ENCODE measurements at places on chromosomes 6 and 20.

GRCh38 chr6:39897698-39898097, 36.6 kb downstream of the MOCS1 start:
- DNase-seq = peak; percentile 27

DNA sequence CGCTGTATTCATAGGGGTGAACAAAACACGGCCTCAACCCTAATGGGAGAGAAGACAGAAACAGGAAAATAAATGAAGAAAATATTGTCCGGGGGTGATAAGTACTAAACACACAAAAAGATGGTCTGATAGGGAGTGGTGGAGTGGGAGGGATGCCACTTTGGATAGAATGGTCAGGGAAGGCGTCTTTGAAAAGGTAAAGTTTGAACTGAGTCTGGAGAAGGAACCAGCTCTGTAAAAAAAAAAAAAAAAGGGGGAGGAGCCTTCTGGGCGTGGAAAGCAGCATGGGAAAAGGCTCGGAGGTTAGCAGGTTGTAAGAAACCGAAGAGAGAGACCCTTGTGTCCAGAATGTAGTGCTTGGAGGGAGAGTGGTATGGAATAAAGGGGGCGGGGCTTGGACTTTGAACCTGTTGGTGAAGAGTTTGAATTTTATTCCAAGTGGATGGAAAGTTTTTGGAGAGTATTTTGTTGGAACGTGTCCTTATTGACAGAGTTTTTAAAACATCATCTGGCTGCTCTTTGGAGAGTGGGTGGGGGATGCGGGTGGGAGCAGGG, 1.8 kb downstream of the CHMP4B start:
- DNase-seq = peak; percentile 79

- DNase-seq = no peak
Observed at GRCh38 chr20:41456351-41456750, 89.7 kb upstream of the EMILIN3 start.

DNA sequence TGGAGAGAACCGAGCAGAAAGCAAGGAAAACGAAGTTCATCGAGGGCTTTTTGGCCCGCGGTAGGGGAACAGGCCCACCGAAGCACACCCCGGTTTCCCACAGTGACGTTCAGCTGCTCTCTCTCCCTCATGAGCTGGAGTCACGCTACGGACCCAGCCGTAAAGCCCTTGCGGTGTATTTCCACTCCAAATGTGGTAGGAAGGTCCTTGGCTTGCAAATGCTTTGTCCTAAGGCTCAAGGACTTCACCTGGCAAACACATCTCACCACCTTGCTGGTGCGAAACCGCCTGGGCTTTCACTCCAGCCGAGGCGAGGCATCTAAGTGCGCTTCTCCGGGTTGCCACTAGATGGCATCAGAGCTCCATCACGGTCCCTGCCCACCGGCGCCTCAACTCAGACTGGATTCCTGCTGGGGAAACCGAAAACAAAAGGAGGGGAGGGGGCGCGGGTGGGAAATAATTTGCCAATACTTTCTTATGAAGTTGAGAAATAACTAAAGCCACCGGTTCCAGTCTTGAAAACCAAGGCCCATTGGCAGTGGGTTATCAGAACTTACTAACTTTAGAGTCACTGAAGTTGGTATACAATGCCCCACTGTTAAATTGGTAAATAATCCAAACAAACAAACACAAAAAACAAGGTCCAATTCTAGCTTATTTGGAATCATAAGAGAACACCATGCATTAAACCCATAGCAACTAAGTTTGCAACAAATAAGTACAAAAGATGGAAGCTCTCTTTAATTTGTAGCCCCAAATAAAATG, 13.4 kb upstream of the FOXC1 start:
- DNase-seq = peak; percentile 55

DNA sequence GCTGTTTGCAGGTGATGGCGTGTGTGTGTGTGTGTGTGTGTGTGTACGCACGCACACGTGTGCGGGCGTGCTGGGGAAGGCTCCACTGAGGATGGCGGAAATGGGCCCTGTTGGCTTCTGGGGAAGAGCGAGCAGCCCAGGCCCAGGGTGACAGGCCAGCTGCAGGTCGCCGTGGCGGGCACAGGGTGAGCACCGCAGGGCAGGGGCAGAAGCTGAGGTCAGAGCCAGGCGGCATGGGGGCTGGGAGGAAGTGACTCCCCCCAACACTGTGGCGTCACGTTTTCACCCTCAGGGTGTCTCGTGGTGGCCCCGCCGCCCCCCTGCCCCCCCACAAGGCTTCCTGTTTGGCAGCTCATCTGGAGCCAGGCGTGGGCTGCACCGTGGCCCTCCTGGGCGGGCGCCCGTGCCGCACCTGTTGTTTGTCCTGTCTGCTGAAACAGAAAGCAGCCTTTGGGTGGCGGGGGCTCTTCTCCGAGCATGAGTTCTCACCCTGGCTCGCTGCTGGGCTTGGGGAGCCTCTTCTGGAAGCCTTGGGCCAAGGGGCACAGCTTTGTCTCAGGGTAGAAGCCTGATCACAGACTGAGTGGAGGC, 7.1 kb downstream of the RBM38 start:
- peak; percentile 54 for DNase-seq

DNA sequence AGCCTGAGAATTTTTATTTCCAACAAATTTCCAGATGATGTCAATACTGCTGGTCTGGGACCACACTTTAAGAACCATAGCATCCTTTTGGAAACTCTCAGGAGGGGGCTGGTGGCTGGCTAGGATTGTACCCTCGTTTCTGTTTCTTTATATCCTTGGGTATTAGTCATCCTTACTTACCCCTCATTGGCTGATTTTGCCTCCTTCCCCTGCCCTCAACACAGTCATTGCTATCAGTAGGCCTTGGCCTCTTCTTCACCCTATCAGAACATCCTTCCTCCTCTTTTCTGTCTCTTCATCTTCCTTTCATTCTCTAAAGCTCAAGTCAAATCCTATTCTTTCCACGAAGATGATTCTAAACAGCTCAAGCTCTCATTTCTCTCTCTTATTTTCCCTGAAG, 148.5 kb downstream of the ELOVL4 start:
- DNase-seq = no peak

DNA sequence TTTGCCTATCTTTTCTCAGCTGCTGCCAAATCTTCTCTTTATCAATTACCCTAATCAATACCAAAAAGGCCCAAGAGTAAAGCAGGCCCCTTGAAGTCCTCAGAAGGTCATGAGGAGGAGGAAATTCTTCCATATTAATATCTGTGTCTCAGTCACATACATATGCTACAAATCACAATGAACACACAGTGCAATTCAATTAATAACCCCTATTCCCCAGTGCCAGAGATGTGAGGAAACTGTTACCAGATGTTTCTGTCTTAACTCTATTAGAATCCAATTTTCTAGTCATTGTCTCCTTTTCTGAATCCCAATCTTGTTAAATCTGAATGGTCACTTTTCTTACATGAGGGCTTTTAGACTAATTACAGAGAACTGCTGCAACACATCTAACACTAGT, 45.9 kb upstream of the SLC2A12 start:
- DNase-seq = no peak

DNA sequence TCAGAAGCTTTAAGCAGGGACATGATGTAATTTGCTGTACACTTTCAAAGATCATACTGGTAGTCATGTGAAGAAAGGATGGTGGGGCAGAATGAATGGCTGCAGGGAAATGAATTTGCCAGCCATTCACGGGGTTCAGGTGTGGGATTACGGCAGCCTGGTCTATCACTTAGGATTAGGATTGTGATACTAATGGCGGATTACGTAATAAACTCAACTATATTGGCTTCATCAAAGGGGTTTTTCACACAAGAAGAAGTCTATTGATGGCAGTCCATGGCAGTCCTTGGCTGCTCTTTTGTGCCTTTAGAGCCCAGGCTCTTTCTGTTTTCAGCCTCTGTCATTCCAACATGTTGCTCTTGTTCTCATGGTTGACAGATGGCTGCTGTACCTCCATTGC, 12.6 kb upstream of the EEF1E1 start:
- no peak for DNase-seq

DNA sequence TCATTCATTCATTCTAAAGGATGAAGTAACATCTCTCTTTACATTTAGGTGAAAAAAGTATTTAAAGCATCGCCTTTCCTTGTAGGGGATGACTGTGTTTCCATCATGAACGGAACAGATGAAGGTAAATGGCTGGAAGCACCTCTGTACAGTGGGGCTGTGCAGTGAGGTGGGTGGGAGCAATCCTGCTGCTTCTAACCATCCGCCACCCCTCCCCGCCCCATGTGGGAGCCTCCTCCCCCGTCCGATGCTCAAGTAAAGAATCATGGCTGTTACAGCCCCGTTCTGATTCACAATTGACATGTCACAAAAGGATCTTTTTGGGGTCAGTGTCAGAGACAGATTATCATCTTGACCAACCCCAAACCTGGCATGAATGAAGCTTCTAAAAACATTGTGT, 19.3 kb downstream of the ENTPD6 start:
- no peak for DNase-seq

- no peak for DNase-seq
Observed at GRCh38 chr6:121504227-121504626, 68.8 kb downstream of the GJA1 start.

DNA sequence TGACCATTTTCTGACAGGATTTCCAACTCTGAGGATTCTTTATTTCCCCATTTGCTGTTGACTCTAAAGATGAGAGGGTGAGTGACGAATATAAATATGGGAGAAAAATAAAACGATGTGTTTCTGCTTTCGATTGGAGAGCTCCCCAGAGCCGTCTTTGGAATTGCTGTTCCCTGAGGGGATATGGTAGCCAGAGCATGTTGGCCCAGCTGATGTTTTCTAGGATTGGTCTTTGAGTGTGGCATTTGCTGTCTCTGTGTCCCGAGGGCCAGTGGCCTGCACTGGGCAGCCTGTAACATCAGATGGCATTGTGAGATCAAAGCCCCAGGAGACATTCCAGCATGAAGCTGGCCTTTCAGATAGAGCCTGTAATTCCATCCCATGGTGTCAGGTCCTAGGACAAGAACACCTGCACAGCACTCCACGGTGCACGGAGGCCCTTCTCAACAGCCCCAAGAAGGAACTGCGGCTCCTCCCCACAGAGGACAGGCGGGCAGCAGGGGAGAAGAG, 26.7 kb downstream of the PKIG start:
- no peak for DNase-seq

GRCh38 chr6:33826537-33826936, 22.7 kb upstream of the MLN start:
- no peak for DNase-seq

- DNase-seq = no peak
Observed at GRCh38 chr6:61977947-61978346, 308.1 kb downstream of the KHDRBS2 start.

GRCh38 chr20:6007529-6008103, 46.2 kb downstream of the LRRN4 start:
- DNase-seq = peak; percentile 55

GRCh38 chr6:158706369-158706982, 56.6 kb downstream of the SYTL3 start:
- DNase-seq = peak; percentile 50

GRCh38 chr6:154590756-154591155, 80.3 kb upstream of the CNKSR3 start:
- DNase-seq = peak; percentile 57

- no peak for DNase-seq
Observed at GRCh38 chr6:82525775-82526495, 162.3 kb downstream of the TPBG start.

- DNase-seq = no peak
Observed at GRCh38 chr20:48845721-48846306, 18.0 kb upstream of the PREX1 start.

DNA sequence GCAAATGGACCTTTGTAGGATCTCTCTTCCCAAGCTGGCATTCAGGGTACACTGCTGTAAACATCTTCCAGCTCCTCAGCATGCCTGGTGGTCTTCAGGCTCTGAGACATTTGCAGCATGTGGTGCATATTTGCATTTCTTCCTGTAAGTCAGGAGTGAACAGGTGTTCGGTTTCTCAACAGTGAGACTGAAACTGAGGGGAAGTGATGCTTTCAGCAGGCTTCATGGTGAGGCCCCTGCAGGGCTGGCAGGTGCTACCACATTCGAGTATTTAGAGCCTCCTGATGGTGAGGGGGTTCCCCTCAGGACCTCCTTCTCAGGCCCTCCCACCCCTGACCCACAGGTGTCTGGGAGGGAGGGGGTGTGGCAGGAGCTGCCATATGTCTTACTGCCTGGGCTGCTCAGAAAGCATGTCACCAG, 15.1 kb downstream of the MYBL2 start:
- DNase-seq = no peak

DNA sequence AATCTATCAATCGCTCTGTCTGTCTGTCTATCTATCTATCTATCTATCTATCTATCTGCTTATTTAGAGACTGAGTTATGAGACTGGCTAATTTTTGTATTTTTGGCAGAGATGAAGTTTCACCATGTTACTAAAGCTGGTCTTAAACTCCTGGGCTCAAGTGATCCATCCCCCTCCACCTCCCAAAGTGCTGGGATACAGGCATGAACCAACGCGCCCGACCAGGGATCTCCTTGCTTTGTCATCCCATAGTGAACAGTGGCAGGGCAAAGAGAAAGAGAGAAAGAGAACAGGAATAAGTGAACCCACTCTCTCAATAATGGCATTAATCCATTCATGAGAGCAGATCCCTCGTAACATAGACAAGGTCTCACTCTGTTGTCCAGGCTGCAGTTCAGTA, 66.4 kb upstream of the DSP start:
- DNase-seq = no peak

DNA sequence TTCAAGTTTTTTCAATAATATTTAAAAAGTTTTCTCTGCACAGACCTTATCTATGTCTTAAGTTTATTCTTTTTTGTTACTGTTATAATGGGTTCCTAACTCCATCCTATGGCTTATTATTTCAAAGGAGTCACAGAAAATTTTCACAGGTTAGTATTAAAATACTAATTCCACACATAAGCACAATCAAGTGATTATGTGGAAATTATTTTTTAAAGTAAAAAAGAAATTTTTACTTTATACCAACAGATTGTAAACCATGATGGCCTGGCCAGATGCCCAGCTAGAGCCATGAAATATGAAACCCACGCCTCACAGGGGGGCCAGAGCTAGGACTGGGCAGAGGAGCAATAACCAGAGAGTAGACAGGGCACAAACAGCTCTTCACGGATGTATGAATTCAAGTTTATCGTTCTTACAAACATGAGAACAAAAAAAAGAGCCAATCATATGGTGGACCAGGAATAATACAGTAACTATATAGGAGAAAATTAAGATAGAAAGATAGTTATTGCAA, 34.0 kb downstream of the NUDT3 start:
- DNase-seq = no peak

DNA sequence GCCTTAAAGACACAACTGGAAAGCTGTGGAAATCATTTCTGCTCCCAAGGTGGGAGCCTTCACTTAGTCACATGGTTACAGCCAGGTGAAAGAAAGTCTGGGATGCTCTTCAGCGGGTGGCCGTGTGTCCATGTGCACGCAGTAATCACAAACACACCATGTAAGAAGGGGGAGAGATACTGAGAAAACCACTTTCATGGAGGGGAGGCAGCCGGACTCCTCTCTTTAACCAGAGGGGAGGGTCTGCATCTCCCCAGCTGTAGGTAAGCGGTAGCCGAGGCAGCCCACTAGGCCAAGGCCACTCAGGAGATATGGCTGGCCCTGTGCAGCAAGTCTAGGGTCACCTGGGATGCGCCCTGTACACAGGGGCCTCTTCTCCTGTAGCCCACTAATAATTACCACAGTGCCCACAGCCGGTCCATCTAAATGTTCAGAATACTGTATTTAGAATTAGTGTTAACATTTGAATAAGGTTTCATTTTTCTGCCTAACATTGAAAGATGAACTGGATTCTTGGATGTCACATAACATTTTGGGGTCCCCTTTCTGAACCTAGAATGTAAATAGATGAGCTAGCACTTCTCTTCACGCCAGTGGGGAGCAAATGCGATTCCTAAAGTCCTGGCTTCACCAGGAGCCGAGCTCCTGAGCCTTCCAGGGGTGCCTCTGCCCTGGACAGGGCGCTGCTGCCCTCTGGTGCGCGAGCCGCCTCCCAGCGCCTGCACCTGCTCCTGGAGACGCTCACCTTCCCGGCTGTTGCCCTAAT, 15.9 kb downstream of the GPR31 start:
- DNase-seq = peak; percentile 75

Data from small intestine (tissue), 16 donors.